Left lung (tissue), 14 donors: ENCODE measurements at places on chromosomes 3 and 15. TPM values are rescaled to one million over a fixed set of nuclear protein-coding genes. Genes with fewer than 3 reads are reported as not detected.

GRCh38 chr3:136332776-136333175 is 82.6 kb downstream of the PCCB start:
- H3K36me3 ChIP-seq: no peaks in the 10 kb centered on the region
- no peak overlapping the region for H3K27ac ChIP-seq
- no peaks in the 10 kb centered on the region for H3K27me3 ChIP-seq
- H3K4me3 ChIP-seq: no peak overlapping the region

The TNNC1 gene
- 117 TPM for total RNA-seq

- H3K27me3 ChIP-seq: no peaks in the 10 kb centered on the region
- no peak for DNase-seq
- no peak overlapping the region for H3K4me3 ChIP-seq
- H3K4me1 ChIP-seq: no peaks in the 10 kb centered on the region
Measured at GRCh38 chr3:58679974-58680666, 13.5 kb upstream of the FAM3D start.

- H3K36me3 ChIP-seq: no peaks in the 10 kb centered on the region
- no peak overlapping the region for H3K4me3 ChIP-seq
- no peaks in the 10 kb centered on the region for H3K27me3 ChIP-seq
- no peak overlapping the region for H3K27ac ChIP-seq
- DNase-seq: no peak
Measured at GRCh38 chr3:189561256-189561655, 69.9 kb upstream of the TP63 start.

DNA sequence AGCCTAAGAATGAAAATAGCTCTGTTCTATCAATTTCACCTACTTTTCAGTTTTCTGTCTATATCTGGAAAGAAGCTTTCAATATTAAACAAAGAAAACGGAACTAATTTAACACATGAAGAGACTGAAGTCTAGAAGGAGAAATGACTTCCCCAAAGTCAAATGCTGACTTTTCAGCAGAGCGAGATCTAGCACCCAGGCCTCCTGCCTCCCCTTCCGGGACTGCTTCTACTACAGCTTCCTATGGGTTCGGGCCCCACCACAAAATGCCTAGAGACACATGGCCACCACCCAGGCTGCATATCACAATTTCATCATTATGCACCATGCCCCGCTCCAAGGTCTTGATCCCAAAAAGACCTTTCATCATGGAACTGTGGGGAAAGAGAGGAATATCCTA is 104.5 kb downstream of the SST start:
- H3K27ac ChIP-seq: no peak overlapping the region
- no peaks in the 10 kb centered on the region for H3K27me3 ChIP-seq

DNA sequence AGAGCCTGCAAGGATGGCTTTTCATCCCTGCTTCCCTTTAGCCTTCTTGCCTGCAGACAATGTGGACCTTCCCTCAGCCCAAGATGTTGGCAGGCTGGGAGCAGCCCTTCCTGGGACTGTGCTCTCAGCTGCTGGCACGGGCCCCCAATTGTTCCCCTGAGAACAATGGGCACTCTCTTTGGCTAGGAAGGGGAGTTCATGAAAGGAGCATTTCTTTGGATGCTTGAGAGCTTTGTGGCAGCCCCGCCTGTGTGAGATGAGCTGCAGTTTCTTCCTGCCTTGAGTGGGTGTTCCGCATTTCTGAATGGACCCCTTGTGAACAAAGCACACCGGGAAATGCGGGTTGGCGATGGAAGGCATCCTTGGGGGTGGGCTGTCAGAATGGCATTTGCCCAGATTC is 35.0 kb upstream of the BSN start:
- H3K36me3 ChIP-seq: no peaks in the 10 kb centered on the region
- no peak overlapping the region for H3K27ac ChIP-seq
- H3K4me3 ChIP-seq: no peak overlapping the region
- no peaks in the 10 kb centered on the region for H3K4me1 ChIP-seq
- no peaks in the 10 kb centered on the region for H3K27me3 ChIP-seq

DNA sequence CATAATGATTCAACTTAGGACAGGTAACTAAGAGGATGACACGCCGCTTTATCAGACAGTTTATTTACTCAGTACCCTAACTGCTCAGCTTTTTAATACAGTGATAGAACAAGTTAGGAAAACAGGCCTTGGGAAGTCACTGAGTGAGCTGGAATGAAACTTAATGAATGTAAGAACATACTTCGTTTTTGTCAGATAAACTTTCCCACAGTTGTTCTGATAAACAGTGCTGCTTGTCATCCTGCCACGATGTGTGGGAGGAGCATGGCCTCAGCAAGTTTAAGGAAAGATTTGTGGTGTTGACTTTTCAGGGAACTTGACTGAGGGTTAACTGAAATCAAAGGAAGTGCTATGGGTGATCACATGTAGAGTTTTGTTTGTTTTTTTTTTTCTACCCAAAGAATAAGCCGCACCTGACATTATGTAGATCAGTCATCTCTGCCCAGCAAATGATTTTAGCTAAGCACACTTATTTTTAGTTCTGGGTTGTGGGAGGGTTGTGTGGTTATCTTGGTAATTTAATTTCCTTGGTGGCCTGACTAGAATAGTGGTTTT is 5.6 kb upstream of the P2RY14 start:
- peaks cover 9% of the 10 kb centered on the region for H3K4me1 ChIP-seq
- H3K27me3 ChIP-seq: no peaks in the 10 kb centered on the region

The CPN2 gene
- total RNA-seq: not detected

DNA sequence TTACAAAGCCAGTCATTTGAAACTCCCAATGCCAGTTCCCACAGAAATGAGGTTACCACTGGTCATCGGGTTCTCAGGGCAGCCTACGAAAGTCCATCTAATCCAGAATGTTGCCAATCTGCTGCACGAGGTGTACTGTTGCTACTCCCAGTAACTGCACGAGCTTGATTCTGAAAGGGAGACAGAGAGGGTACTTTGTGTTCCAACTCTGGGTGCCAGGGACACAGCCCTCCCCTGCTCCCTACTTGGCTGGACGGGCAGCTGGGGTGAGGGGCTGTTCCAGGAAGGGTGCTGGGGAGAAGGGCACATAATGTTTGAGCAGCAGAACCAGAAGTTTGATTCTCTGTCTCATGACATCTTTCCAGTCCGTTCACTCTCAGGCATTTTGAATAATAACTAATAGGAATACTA is 27.1 kb upstream of the OSBPL11 start:
- no peaks in the 10 kb centered on the region for H3K27me3 ChIP-seq
- no peaks in the 10 kb centered on the region for H3K36me3 ChIP-seq
- no peaks in the 10 kb centered on the region for H3K4me1 ChIP-seq
- no peak for DNase-seq
- H3K27ac ChIP-seq: peak overlapping the region; percentile 26

GRCh38 chr15:57533448-57533799 is 58.3 kb upstream of the MYZAP start:
- no peaks in the 10 kb centered on the region for H3K27me3 ChIP-seq
- no peaks in the 10 kb centered on the region for H3K4me1 ChIP-seq
- no peak for DNase-seq
- no peak overlapping the region for H3K27ac ChIP-seq

DNA sequence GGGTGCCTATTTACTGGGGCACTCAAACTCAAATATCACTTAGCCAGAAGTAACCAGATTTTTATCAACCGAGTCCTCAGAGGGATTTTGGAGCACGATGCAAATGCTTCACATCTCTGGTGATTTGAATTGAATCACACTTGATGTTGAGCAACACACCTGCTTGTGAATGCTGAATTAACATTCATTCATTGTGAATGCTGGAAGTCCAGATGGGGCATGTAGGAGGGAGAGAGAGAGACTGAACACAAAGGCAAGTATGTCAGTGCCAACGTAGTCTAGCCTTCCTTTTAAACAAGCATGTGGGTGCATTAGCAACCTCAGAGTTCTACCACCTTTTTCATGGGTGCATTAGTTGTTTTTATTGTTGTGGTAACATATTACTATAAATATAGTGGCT is 156.2 kb downstream of the ADAMTSL3 start:
- no peak for DNase-seq
- no peaks in the 10 kb centered on the region for H3K27me3 ChIP-seq
- no peaks in the 10 kb centered on the region for H3K36me3 ChIP-seq
- no peak overlapping the region for H3K27ac ChIP-seq

DNA sequence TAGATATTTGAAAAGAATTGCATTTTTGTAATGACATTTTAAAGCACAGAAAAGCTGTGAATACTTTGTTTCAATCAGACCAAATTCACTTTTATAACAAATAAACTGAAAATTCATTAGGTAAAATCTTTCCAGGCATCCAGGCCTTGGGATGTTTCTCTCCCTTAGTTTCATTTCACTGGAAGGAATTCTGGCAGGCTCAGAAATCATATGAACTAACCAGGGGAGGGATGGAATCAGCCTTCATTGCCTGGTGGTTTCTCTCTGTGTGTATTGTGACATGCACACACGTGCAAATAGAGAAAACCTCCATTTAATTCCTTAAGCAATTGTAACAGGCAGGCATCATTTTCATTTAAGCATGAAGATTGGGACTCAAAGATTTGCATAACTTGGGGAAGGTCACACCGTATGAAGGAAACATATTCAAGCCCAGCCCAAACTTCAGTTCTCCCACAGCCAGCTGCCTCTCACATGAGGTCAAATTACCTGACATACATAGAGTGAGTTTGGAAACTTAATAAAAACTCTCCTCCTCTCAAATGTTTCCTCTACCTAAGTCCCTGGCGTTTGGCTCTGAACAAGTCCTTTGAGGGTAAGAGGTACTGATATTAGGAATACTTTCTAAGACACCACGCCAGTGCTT is 376.1 kb upstream of the MCTP2 start:
- H3K36me3 ChIP-seq: no peaks in the 10 kb centered on the region
- no peaks in the 10 kb centered on the region for H3K27me3 ChIP-seq
- no peak overlapping the region for H3K4me3 ChIP-seq
- no peak overlapping the region for H3K27ac ChIP-seq

- no peak overlapping the region for H3K4me3 ChIP-seq
- H3K27me3 ChIP-seq: no peaks in the 10 kb centered on the region
- H3K27ac ChIP-seq: no peak overlapping the region
- no peaks in the 10 kb centered on the region for H3K4me1 ChIP-seq
Measured at GRCh38 chr3:173529062-173529711, 131.6 kb downstream of the NLGN1 start.

DNA sequence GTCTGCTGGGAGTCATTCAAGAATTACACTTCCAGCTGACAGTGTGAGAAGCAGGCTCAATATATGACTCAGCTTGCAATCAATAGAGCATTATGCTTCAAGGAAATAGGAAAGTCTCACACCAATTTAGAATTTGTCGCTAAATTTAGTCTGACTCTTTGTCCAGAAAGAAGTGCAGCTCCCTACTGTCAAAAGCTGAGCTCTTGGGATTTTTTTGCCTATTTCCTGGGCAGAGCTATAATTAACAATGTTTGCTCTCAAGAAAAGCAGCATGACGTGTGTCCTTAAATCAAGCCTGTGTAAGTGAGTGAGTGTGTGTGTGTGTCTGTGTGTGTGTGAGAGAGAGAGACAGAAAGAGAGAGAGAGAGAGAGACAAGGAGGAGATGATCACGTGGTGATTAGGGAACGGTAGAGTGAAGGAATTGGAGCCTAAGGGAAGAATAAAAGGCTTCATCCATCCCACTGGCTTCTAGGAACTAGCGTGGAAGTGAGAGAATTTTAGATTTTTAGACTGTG is 16.4 kb upstream of the SLC35G2 start:
- no peak for DNase-seq
- H3K36me3 ChIP-seq: no peaks in the 10 kb centered on the region
- H3K27me3 ChIP-seq: no peaks in the 10 kb centered on the region
- H3K4me3 ChIP-seq: no peak overlapping the region

GRCh38 chr15:42131826-42132806 is 24.3 kb downstream of the PLA2G4F start:
- H3K4me1 ChIP-seq: no peaks in the 10 kb centered on the region
- DNase-seq: no peak
- H3K27me3 ChIP-seq: no peaks in the 10 kb centered on the region
- H3K4me3 ChIP-seq: no peak overlapping the region

- H3K4me3 ChIP-seq: no peak overlapping the region
- H3K36me3 ChIP-seq: peaks cover 48% of the 10 kb centered on the region
- no peak for DNase-seq
- H3K4me1 ChIP-seq: no peaks in the 10 kb centered on the region
- H3K27me3 ChIP-seq: no peaks in the 10 kb centered on the region
Measured at GRCh38 chr3:193614430-193614829, 21.4 kb downstream of the OPA1 start.

The MAP1A gene
- 12.7 TPM for total RNA-seq

DNA sequence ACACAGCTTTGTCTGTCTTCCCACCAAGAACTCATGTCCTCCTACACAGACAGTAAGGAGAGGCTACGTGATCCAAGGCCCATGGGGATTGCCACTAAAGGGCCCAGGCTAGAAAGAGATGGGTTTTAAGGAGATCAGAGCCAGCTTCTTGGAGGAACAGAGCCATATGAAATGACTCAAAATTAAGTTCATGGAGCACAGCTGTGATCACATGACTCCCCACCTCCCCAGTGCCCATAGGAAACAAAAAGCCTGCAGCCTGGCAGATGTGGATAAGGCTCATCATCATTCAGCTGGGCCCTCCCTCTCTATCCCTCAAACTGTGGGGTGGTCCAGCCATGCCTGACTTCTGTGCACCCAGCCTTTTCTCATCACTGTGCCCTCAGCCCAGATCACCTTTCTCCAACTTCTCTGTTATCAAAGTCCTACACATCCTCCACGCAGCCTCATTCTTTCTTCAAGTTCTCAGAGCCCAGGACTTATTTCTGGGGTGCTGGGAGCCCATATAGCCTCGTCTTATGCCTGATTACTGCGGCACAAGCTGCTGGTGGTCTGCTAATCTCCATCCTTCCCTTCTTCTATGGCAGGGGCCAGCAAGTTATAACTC is 137.6 kb downstream of the SMAD6 start:
- H3K27ac ChIP-seq: no peak overlapping the region
- no peak for DNase-seq
- H3K4me1 ChIP-seq: peaks cover 12% of the 10 kb centered on the region

GRCh38 chr15:59380902-59381610 is 8.4 kb upstream of the MYO1E start:
- H3K27ac ChIP-seq: no peak overlapping the region
- H3K27me3 ChIP-seq: no peaks in the 10 kb centered on the region
- H3K4me3 ChIP-seq: no peak overlapping the region
- no peaks in the 10 kb centered on the region for H3K4me1 ChIP-seq
- DNase-seq: no peak
- H3K36me3 ChIP-seq: no peaks in the 10 kb centered on the region

DNA sequence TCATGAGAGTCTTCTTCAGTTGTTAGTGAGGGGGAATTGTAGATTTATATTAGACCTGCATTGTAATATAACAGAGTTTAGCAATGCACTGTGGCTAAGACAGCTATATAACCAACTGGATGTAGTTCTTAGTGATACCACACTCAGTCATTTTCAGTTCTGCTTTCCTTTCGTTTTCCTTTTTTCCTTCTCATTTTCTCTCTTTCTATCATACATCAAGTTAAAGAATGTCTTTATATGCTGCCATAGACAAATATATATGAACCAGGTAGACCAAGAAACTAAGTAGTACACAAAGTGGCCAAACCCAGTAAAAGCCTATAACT is 43.7 kb upstream of the CD47 start:
- no peak for DNase-seq
- H3K27ac ChIP-seq: peak overlapping the region; percentile 80
- no peaks in the 10 kb centered on the region for H3K36me3 ChIP-seq
- no peaks in the 10 kb centered on the region for H3K27me3 ChIP-seq
- peaks cover 11% of the 10 kb centered on the region for H3K4me1 ChIP-seq
